ENCODE measurements at places on chromosomes 2 and 18. TPM values are rescaled to one million over a fixed set of nuclear protein-coding genes. Genes with fewer than 3 reads are reported as not detected.

The CREG2 gene
- 0.17 TPM for polyA plus RNA-seq

The GPC1 gene
- 211 TPM for polyA plus RNA-seq

- DNase-seq, result no peak
Observed at GRCh38 chr2:116585669-116586327, 1228.7 kb upstream of the DDX18 start.

GRCh38 chr2:233600386-233600785 is 17.0 kb upstream of the UGT1A8 start:
- DNase-seq, result no peak

- DNase-seq, result no peak
Observed at GRCh38 chr18:53850902-53851301, 373.6 kb downstream of the MBD2 start.

Data from IMR-90 (cell line).